Stimulated activated CD4-positive, alpha-beta T cell treated with anti-CD3 and anti-CD28 coated beads, Interleukin-1b, Interleukin-23, amount 100 ng/mL, for 4 hours (primary cell): ENCODE measurements at places on chromosomes 7 and 10.

- no peak for DNase-seq
Observed at GRCh38 chr10:90458054-90458453, 399.8 kb downstream of the HTR7 start.

DNA sequence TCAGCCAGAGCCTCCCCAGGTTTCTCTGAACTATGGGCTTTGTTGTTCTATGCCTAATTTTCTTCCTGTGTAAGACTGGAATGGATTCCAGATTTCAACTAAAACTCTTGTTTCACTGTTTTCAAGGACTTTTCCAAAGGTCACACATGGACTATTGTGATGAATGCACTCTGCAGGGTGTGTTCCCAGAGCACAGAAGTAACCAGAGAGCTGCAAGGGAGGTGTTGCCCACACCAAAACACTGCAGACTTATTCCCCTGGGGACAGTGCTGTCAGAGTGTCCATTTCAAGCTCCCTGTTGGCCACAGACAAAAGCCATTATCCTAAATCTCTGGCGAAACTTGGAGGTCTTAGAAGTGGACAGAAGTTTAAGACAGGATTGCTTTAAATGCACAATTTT, 231.6 kb downstream of the TRIL start:
- no peak for DNase-seq

- no peak for DNase-seq
Observed at GRCh38 chr7:33073243-33073642, 10.7 kb upstream of the NT5C3A start.

GRCh38 chr7:130910949-130911944, 177.2 kb upstream of the KLF14 start:
- no peak for DNase-seq

GRCh38 chr10:15118615-15119014, 21.5 kb downstream of the RPP38 start:
- no peak for DNase-seq

DNA sequence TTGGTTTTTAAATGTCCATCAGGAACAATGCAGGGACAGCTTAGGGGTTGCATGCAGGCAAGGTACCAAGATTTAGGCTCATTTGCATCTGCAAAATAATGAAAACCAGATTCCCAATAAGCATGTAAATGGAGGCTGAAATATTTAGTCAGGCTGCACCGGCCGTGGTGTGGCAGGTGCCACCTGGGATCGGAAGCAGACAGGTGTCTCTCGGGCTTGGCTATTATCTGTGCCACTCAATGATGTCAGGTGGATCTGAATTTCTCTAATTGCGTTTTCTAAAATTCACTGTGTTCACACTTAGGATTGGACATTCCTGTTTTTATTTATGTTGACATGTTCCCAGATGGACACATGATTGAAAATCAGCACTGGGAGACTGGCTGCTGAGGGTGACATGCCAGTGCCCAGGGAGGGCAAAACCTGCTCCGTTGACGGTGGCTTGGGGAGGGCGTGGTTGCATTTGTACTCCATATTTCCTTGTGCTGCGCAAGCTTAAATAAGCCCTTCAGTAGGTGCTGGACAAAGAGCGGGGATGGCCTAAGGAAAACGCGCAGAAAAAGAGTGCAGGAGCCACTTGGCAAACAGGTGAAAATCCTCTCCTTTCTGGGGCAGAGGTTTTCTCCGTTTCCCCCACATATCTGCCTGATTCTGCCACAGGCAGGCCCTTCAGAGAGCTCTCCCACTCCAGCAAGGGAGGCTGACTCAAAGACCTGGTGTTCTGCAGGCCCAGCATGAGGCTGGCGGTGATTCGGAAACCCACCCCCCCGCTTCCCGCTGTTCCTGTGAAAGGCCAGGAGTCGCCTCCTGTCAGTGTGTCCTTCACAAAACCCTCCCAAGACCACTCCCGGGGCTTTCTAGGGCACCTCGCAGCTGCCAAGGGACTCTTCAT, 142.5 kb downstream of the WDR37 start:
- DNase-seq: no peak

DNA sequence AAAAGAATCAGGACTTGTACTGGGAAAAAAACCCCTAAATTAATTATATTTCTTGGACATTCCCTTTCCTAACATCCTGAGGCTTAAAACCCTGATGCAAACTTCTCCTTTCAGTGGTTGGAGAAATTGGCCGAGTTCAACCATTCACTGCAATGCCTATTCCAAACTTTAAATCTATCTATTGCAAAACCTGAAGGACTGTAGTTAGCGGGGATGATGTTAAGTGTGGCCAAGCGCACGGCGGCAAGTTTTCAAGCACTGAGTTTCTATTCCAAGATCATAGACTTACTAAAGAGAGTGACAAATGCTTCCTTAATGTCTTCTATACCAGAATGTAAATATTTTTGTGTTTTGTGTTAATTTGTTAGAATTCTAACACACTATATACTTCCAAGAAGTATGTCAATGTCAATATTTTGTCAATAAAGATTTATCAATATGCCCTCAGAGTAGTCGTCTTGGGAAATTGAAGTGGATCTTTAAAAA, 6.6 kb downstream of the EMX2 start:
- DNase-seq: no peak

DNA sequence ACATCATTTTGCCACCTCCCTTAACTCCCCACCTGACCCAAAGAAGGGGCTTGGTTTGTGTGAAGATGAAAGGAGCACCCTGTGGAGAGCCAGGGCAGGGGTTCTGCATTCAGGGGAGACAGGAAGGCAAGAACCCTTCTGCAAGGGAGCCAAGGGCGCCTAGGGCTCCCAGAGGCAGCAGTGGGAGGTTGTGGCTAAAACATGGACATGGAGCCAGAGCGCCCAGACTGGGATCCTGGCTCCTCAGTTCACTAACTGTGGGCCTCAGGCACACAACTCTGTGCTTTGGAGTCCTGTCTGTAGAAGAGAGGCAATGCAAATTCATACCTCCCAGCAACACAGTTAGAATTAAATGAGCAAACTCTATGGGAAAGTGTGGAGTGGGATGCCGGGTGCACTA, 123.1 kb upstream of the MACROH2A2 start:
- DNase-seq: no peak

GRCh38 chr7:159091041-159091440, 53.6 kb downstream of the VIPR2 start:
- no peak for DNase-seq

DNA sequence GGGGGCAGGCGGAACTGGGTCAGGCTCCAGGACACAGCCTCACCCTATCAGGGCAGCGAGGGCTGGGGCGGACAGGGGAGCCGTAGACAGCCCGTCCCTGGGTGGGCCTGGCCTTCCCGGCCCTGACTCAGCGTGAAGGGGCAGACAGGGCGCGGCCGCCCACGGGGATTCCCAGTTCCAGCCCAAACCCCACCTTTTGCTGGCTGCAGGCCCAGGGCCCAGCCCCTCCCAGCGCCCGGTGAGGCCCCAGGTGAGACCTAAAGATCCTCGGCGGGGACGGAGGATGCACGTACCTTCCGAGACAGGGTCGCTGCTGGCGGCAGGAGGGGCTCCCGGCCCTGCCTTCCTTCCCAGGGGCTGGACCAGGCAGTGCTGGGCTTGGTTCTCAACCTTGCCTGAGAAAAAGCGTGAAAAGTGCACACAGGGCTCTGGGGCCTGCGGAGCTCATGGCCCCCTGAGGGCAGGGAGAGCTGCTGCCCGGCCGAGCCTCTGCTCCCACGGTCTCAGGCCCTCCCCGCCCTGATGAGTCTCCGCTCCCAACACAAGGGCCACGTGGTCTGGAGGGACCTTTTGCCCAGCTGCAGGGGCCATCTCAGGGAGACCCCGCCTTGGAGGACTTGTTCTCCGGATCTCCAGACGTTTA, 43.9 kb upstream of the DNAJB6 start:
- DNase-seq: no peak

DNA sequence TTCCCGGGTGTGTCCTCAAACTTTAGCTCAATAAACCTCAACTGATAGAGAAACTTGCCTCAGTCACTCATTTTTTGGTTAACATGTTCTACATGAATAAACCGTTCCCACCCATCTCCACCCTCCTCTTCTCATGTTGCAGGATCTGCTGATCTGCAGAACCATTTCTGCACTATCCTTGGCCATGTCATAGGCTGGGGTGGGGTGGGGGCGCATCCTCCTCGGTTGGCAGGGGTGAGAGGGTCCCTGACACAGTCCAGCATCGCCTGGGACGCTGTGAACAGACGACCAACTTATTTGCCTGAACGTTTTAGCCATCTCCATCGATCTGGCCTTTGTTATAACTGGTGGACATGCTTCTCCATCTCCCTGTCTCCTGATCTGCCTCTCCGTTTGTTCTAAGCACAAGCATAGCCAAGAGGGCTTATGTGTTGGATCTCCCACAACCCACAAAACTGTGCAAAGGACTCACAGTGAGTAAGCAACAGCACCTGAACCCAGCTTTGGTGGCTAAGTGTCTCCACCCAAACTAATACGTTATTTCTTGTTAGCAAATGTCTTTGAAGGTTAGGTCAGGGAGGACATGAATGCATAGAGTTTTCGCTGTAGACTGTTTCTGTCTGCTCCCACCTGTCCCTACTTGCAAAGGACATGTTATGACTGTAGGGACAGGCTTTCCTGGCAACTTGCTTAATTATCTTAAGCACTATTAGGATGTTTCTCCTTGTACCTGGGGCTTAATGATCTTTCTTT, 51.7 kb downstream of the PRKCQ start:
- DNase-seq: no peak

GRCh38 chr10:45491061-45491460, 117.0 kb downstream of the ALOX5 start:
- DNase-seq: no peak

DNA sequence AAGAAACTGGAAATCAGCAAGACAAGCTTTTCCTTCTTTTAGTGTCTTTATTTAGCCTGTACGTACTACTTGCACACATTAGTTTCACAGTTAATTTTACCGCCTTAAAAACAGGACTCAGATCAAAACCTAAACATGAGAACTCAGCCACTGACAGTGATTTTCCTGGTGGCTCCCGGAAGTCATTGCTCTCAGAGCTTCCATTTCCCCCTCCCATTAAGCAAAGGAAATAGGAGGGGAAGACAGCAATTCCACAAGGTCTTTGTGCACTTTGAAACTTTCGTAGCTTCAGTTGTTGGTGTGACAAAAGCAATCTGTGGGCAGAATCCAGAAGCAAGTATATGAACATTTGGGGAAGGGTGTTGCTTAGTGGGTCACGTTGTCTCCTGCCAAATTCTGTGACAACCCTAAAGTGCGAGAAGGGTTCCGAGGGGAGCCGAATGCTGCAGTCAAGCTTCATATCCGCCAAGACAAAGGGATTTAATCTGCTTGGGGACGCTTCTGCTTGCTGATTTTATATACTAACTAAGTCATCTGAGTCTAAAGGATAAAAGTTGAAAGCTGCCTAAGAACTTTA, 30.4 kb downstream of the FAM53B start:
- DNase-seq: no peak

DNA sequence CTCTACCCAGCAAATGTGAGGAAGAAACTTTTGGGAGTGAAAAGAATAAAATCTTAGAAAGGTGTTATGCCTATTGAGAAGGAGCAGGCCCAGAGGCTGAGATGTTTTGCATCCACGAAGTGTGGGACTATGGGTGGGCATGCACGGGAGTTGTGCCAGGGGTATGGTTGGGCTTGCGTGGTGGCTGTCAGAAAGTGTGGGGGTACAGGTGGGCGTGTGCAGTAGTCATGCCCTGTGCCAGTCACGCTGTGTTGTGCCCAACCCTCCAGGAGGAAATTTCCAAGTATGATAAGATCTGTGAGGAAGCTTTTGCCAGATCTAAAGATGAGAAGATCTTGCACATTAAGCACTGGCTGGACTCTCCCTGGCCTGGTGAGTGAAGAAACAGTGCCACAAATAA, 52.9 kb upstream of the ZMIZ2 start:
- DNase-seq: no peak

GRCh38 chr10:103668351-103669242, 175.1 kb downstream of the NEURL1 start:
- no peak for DNase-seq

- DNase-seq: no peak
Observed at GRCh38 chr7:135224027-135224426, 9.6 kb upstream of the STRA8 start.

GRCh38 chr7:51269911-51270310, 46.7 kb downstream of the COBL start:
- DNase-seq: no peak

DNA sequence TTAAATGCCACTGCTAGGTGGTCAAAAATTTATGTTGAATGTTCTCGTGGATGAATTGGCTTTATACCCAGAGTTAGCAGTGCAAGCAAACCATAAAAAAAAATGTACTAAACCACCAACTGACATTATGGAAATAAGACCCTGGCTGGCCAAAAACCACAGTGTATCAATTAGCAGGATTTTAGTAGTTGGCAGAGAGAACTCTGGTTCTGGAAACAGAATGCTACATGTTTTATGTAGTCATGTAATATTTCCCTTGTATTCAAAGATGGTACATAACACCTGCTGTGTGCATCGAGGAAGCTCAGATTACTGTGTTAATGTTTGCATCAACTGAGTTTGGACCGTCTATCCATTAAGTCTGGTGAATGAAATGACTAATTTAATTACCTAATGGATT, 618.5 kb downstream of the CCSER2 start:
- no peak for DNase-seq

- DNase-seq: no peak
Observed at GRCh38 chr10:84665883-84666463, 337.6 kb downstream of the CCSER2 start.

DNA sequence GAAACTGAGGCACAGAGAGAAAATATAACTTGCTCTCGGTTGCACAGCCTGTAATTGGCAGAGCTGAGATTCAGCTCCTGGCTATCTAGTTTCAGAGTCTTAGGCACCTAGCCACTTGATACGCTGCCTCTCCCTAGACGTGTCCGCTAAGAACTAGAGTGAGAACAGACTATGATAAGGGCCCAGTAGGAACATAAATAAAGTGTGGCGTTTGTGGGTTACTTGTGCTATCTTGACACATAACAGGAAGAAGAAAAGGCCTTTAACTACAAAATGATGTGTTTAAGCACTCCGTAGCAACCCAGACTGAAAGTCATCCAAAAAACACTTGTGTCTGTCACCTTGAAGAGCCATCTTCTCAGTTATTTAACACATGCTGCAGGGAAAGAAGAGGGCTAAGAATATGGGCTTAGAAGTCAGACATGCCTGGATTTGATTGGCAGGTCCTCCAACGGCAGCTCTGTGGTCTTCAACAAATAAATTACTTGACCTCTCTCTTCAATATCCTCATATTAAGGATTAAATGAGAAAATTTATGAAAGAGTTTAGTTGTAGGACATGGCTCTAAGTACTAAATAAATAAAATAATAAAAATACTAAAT, 96.2 kb downstream of the SGMS1 start:
- no peak for DNase-seq

DNA sequence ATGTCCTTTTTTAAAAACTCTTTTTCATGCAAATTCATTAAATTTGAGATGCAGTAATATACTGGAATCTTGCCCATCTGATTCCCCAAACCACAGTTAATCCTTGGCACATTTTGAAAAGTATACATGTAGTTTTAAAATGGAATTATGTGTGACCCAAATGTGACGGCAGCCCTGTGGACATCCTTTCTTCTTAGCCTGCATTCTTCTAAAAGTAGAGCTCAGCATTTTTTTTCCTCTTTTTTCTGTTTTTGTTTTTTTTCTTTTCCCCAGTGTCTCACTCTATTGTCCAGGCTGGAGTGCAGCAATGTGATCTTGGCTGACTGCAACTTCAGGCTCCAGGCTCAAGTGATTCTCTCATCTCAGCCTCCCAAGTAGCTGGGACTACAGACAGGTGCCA, 338.9 kb downstream of the GALNT17 start:
- DNase-seq: no peak
